HS-27A (cell line): ENCODE measurements at places on chromosomes 3 and 15.
A peak's percentile ranks its signal among the peaks of the same experiment; 100 is the strongest.

GRCh38 chr3:61788623-61789507, 227.5 kb downstream of the PTPRG start:
- DNase-seq = no peak

DNA sequence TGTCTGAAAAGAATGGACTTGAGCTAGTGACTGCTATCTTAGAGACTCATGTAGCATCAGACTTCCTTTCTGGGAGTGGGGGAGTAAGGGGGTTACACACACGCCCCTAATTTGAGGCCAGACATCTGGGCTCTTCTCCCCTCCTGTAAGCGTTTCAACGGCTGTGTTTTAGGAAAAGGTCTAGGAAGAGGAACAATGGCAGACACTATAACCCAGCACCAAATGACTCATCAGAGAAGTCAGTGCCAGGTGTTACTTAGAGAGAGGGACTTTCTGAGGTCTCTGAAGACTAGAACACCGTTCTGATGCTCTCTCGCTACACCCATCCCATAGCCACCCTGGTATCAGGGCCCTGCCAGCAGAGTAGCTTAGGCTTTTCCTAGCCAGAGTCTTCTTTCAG, 65.5 kb downstream of the SSUH2 start:
- no peak for DNase-seq

GRCh38 chr3:187841560-187841959, 96.3 kb upstream of the BCL6 start:
- peak; percentile 23 for DNase-seq

- peak; percentile 80 for DNase-seq
Observed at GRCh38 chr3:42652611-42653302, 740 bp upstream of the ZBTB47 start.

- DNase-seq = no peak
Observed at GRCh38 chr3:50095352-50095998, 6.8 kb downstream of the RBM5 start.

- DNase-seq = no peak
Observed at GRCh38 chr3:194741916-194742315, 56.2 kb downstream of the FAM43A start.

GRCh38 chr3:9669720-9670432, 20.6 kb downstream of the MTMR14 start:
- DNase-seq = no peak

GRCh38 chr3:2154621-2155020, 56.0 kb downstream of the CNTN4 start:
- DNase-seq = no peak

- DNase-seq = no peak
Observed at GRCh38 chr3:35968043-35968622, 328.8 kb downstream of the ARPP21 start.

DNA sequence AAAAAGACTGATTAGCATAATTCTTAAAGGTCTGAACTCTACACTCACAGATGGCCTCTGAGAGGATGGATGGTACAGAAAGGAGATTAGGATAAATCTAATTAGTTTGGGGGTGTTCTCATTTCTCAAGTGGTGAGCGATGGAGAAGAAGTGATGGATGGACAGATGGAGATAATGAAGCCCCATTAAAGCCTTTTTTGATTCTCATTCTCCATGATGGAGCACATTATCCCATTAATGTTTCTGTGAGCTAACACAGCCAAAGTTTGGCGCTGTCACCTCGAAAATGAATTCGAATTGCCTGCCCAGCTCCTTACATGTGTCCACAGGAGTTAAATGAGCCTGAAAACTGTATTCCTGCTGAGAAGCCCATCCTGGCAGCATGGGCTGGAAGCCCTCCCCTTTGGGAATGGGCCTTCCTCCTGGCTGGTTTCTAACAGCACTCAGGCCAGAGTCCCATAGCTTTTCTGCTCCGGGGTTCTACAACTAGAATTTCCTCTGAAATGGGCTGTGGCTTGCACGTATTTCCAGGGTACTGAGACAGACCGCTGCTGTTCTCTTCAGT, 726.0 kb upstream of the CFAP20DC start:
- DNase-seq = no peak

- DNase-seq = peak; percentile 68
Observed at GRCh38 chr15:47870956-47871625, 153.8 kb downstream of the SEMA6D start.

GRCh38 chr15:71792521-71792920, 17.8 kb upstream of the NR2E3 start:
- DNase-seq = no peak

- no peak for DNase-seq
Observed at GRCh38 chr3:11381141-11381540, 108.9 kb downstream of the ATG7 start.

- DNase-seq = no peak
Observed at GRCh38 chr3:100288288-100288894, 27.6 kb downstream of the TBC1D23 start.

GRCh38 chr3:188227442-188227841, 73.5 kb downstream of the LPP start:
- no peak for DNase-seq

- DNase-seq = peak; percentile 5
Observed at GRCh38 chr3:181700168-181701087, 11.3 kb upstream of the SOX2 start.

GRCh38 chr3:38646062-38646461, 3.4 kb downstream of the SCN5A start:
- DNase-seq = no peak

DNA sequence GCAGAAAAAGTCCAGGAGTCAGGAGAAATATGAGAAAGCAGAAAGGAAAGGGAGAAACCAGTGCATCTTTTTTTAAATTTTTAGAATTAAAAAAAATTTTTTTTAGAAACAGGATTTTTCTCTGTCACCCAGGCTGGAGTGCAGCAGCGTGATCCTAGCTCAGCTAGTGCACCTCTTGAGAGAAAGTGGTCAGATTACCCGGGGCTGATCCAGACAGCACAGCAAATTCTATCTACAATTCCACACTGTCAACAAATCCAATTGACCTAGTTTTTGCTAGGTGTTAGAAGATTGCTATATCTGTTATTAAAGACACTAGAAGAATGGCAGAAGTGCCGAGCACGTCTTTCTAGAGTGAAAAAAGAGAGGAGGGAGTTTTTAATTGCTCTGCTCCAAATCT, 117.3 kb downstream of the RFTN1 start:
- DNase-seq = no peak

DNA sequence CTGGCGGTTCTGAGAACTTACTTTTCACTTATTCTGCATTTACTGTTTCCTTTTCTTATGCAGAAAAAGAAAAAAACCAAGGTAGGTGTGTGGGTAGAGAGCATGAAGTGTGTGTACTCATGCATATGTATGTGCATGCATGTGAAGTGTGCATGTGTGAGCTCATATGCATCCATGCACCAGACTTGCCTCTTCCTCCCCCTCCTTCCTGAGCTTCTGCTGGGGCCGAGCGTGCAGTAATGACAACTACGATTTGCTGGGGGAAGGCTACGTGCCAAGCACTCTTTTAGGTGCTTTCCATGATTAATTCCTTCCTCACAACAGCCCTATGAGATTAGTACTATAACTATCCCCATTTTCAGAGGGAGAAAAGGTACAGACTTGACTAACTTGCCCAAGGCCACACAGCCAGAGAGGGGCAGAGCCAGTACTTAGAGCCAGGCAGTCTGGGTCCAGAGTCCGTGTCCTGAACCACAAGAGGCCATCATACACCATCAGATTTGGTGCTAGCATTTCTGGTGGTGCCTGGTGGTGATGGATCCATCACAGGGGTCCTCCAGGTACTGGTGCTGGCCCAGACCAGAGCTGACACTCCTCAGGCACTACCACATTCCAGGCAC, 46.7 kb downstream of the CAPN3 start:
- no peak for DNase-seq

DNA sequence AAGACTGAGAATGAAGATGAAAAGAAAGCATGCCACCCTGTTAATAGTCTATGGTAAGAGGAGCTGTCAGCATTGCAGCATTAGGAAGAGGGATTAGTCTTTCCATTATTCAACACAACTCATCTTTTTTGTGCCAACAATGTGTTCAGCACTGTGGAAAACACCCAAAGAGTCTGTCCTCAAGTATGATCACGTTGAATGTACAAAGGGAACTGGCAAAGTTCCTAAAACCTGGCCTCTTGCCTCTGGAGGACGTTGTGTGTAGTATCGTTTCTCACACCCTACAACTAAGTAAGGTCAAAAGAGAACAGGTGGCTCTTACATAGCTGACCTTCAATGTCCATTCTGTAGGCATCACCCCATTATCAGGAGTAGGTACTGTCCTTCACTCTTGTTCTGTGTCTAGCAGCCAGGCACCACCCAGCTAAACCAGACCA, 147.9 kb upstream of the THBS1 start:
- DNase-seq = no peak

- no peak for DNase-seq
Observed at GRCh38 chr3:135788146-135788545, 177.4 kb upstream of the PPP2R3A start.

DNA sequence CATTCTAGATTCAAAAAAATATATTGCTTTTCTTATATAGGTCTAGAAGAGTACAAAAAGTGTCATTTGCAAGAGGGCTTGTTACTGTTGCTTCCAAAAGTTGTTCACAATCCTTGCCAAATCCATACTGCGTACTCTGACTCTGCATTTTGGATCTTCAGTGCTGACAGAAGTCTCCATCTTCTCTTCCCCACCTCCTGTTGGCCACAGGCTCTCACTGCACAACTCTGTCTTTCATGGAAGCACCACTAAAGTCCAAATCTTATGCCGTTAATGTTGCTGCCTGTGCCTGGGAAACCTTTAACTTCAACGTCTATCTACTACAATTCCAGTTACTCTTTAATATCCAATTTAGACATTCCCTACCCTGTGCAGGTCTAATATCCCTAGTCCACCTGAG, 419.9 kb downstream of the NR2F2 start:
- DNase-seq = no peak

GRCh38 chr3:42906848-42907183, 874 bp downstream of the ZNF662 start:
- DNase-seq = no peak

GRCh38 chr3:96007650-96008195, 806.7 kb upstream of the EPHA6 start:
- no peak for DNase-seq

DNA sequence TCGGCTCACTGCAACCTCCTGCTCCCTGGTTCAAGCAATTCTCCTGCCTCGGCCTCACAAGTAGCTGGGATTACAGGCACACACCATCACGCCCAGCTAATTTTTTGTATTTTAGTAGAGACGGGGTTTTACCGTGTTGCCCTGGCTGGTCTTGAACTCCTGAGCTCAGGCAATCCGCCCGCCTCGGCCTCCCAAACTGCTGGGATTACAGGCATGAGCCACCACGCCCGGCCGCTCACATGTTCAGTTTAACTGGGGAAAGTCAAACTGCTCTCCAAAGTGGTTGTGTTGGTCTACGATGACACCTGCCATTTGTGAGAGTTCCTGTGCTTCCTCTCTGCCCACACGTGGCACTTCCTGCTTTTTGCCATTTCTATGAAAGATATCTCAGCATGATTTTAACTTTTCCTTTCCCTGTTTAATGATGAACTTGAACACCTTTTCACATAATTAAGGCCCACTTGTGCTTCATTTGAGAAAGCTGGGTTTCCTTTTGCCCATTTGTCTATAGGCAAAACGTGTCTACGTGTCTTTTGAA, 877 bp upstream of the GP5 start:
- DNase-seq = no peak

GRCh38 chr15:40114218-40114617, 5.5 kb upstream of the BMF start:
- no peak for DNase-seq

GRCh38 chr3:13420045-13420830, at the start of gene NUP210:
NUP210 (minus strand) TSS chr3:13420322; CDS start chr3:13420226, 96 bp downstream.
- no peak for DNase-seq

DNA sequence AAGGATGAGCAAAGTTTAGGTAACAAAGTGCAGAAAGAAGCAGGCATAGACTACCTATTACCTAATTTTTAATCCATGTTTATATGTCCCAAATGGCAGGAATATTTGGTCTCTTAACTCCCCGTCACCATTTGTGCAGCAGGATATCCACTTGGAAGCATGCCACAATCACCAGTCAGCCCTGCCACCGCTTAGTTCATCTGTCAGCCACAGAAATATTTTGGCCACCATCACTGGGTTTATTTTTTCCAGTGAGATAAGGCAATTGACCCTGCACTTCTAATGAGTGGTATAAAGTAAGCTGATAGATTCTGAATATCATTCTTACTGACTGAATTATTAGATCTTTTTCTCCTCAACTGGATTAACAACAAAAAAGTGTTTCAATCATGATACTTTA, 152.9 kb upstream of the SOX2 start:
- DNase-seq = no peak

GRCh38 chr3:116084999-116085791, 360.1 kb downstream of the LSAMP start:
- no peak for DNase-seq

DNA sequence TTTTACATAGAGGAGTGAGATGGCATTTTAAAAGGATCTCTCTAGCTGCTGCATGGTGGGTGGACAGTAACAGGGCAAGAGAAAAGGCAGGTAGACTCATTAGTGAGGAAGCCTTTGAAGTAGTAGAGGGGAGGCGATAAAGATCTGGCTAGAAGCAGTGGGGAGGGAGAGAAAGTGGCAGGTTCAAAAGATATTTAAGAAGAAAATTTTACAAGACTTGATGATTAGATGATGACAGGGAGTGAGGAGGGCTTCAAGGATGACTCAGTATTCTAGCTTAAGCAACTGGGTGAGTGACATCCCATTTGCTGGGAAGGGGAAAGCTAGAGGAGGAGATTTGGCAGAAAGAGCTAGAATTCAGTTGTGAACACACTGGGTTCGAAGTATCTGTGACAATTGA, 3.8 kb upstream of the BRPF1 start:
- DNase-seq = no peak

DNA sequence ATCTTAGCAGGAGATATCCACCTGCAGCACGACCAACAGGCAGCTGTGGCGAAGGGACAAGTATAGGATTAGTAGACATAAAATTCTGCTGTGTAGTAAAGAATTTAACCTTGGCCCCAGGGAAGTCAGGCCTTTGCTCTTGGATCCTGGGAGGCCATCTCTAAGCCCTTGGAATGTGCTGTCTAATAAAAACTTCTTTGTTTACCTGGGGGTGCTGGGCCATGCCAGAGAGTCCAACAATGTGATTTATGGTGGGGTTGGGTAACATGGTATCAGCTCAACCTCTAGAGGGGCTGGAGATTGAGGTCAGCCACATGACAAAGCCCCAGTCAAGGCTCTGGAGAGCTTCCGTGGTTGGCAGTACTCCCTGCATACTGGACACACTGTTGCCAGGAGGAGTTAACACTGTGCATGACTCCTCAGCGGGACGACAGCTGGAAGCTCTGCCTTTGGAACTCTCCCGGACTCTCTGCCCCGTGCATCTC, 52.4 kb downstream of the HEG1 start:
- DNase-seq = no peak
